ENCODE measurements at places on chromosomes 3 and 15.

- no peak overlapping the region for H3K27ac ChIP-seq
- H3K4me1 ChIP-seq = no peaks in the 10 kb centered on the region
- DNase-seq = no peak
Observed at GRCh38 chr15:50594311-50594710, 47.8 kb upstream of the USP50 start.

- H3K4me3 ChIP-seq = no peak overlapping the region
- no peak overlapping the region for H3K27ac ChIP-seq
- H3K4me1 ChIP-seq = peaks cover 4% of the 10 kb centered on the region
- no peak for DNase-seq
Observed at GRCh38 chr3:17753632-17753992, 11.2 kb upstream of the TBC1D5 start.

GRCh38 chr3:195451373-195452015 is 8.7 kb upstream of the ACAP2 start:
- peaks cover 7% of the 10 kb centered on the region for H3K4me1 ChIP-seq
- no peak overlapping the region for H3K4me3 ChIP-seq
- H3K27ac ChIP-seq = no peak overlapping the region
- DNase-seq = no peak
- H3K36me3 ChIP-seq = no peaks in the 10 kb centered on the region

GRCh38 chr3:7144697-7145308 is 283.9 kb downstream of the GRM7 start:
- H3K27ac ChIP-seq = no peak overlapping the region
- no peak for DNase-seq

DNA sequence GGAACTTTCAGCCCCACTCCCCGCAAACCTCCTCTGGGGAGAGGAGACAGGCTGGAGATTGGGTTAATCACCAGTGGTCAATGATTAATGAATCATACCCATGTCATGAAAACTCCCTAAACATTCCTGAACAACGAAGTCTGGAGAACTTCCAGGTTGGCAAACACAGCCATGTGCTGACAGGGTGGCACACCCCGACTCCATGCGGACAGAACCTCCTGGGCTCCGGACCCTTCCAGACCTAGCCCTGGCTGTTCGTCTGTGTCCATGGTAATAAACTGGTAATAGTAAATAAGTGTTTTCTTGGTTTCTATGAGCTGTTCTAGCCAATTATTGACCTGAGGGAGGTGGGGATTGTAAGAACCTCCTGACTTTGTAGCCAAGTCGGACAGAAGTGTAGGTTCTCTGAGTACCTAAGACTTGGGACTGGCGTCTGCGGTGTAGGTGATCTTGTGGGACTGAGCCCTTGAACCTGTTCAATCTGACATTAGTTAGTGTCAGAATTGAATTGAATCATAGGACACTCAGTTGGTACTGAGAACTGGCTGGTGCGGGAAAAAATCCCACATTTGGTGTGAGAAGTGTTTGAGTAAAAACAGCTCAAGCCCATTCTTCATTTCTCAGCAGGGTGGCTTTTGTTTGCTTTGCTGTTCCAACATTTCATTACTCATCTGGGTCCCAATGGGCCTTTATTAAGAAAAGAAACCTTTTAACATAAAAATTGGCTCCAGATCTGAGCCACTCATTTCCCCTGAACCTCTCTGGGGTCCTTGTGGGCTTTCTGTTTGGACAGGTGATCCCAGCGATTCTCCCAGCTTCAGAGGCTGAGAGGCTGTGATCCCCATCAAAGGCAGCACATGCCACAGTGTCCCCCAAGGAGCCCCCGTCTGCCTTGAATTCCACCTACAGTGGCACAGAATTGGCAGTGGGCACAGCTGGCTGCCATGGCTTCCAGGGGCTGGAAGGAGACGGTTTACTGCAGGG is 151.0 kb downstream of the TJP1 start:
- peaks cover 16% of the 10 kb centered on the region for H3K27me3 ChIP-seq
- no peaks in the 10 kb centered on the region for H3K4me1 ChIP-seq
- H3K4me3 ChIP-seq = no peak overlapping the region
- H3K27ac ChIP-seq = no peak overlapping the region
- no peak for DNase-seq
- H3K36me3 ChIP-seq = no peaks in the 10 kb centered on the region

DNA sequence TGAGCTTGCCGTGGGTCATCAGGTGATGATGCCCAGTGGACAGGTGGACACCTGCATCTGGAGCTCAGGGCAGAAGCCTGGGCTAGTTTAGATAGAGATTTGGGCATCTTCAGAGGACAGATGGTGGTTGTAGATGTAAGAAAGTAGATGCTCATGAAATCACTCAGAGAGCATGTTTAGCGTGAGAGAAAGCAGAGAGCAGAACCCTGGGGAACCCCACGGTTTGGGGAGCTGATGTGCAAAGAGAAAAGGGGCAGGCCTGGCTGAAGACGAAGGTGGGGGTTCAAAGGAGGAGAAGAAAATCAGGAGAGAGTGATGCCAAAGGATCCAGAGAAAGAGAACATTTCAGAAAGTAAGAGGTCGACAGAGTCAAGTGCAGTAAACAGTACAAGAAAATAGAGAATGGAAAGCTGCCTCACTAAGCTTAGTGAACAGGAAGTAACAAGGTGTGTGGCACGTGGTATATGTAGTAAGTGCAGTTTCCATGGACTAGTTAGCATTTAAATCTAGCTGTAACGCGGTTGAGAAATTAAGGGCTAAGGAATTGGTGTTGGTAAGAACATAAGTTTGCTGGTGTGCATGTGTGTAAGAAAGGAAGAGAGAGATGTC is 13.5 kb downstream of the TIGIT start:
- DNase-seq = no peak
- H3K4me3 ChIP-seq = peak overlapping the region; percentile 18
- peaks cover 56% of the 10 kb centered on the region for H3K4me1 ChIP-seq
- peak overlapping the region; percentile 81 for H3K27ac ChIP-seq
- no peaks in the 10 kb centered on the region for H3K27me3 ChIP-seq
- H3K36me3 ChIP-seq = peaks cover 4% of the 10 kb centered on the region

DNA sequence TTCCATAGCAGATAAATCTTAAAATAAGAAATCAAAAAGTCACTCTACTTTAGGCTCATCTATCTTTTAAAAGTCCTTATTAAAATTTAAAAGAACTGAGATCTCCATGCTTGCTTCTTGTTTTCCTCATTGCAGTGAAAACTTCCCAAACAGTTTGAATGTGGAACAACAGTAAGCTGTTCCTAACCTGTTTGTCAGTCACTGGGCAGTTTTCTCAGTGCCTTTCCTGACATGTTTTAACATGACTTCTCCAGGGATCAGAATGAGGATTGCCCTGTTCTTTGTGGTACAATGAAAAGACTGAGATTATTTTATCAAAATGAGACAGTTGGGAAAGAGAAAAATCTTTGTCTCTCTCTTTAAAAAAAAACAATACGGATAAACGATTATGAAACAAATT is 774 bp downstream of the GPR87 start:
- H3K27ac ChIP-seq = no peak overlapping the region
- DNase-seq = no peak
- H3K27me3 ChIP-seq = peaks cover 5% of the 10 kb centered on the region

- no peak overlapping the region for H3K4me3 ChIP-seq
- no peaks in the 10 kb centered on the region for H3K36me3 ChIP-seq
- no peak overlapping the region for H3K27ac ChIP-seq
- no peaks in the 10 kb centered on the region for H3K27me3 ChIP-seq
- no peaks in the 10 kb centered on the region for H3K4me1 ChIP-seq
Observed at GRCh38 chr15:39213385-39213840, 367.5 kb upstream of the THBS1 start.

GRCh38 chr3:116929505-116930222 is 220.1 kb downstream of the TUSC7 start:
- H3K4me3 ChIP-seq = no peak overlapping the region
- H3K27ac ChIP-seq = no peak overlapping the region
- no peak for DNase-seq
- H3K4me1 ChIP-seq = no peaks in the 10 kb centered on the region
- no peaks in the 10 kb centered on the region for H3K27me3 ChIP-seq

DNA sequence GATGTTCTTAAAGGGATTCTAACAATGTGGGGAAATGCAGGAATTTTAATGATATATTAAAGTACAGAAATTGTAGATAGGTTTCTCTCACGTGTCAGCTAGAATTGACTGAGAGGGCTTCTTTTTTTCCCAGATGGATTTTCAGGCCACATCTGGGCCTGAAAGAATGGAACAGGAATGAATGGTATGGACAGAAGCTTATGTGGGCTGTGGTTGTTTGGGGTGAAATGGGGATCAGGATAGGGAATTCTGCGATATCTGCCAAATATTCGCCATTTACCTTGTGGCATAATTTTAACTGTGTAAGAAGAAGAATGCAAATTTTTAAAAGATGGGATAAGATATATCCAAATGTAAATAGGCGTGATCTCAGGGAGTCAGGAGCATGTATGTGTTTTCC is 45.4 kb upstream of the FAM98B start:
- no peak overlapping the region for H3K4me3 ChIP-seq
- no peak for DNase-seq
- H3K4me1 ChIP-seq = no peaks in the 10 kb centered on the region
- no peaks in the 10 kb centered on the region for H3K27me3 ChIP-seq

DNA sequence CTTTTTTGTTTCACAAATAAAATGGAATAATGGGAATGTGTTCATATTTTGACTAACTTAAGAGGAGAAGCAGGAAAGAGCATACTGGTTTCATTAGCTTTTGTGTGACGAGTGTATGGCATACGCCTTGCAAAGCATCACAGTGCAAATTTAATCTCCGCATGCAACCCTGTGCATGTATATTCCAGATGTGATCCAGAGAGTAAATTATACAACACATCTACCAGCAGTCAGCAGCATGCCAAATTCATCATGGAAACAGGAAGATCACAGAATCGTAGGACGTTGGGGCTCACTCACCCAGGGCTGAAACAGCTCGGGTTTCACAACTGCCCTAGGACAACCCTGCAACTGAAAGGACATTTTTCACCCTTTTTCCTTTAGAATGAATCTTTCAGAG is 53.4 kb downstream of the ADAMTS9 start:
- H3K27ac ChIP-seq = no peak overlapping the region
- DNase-seq = no peak
- H3K27me3 ChIP-seq = no peaks in the 10 kb centered on the region
- H3K4me1 ChIP-seq = no peaks in the 10 kb centered on the region

- no peak overlapping the region for H3K27ac ChIP-seq
Observed at GRCh38 chr3:62373714-62374333, 474 bp upstream of the FEZF2 start.

- no peaks in the 10 kb centered on the region for H3K4me1 ChIP-seq
- no peak for DNase-seq
- H3K27ac ChIP-seq = no peak overlapping the region
- no peaks in the 10 kb centered on the region for H3K27me3 ChIP-seq
Observed at GRCh38 chr15:76161153-76162035, 101.6 kb downstream of the TMEM266 start.

DNA sequence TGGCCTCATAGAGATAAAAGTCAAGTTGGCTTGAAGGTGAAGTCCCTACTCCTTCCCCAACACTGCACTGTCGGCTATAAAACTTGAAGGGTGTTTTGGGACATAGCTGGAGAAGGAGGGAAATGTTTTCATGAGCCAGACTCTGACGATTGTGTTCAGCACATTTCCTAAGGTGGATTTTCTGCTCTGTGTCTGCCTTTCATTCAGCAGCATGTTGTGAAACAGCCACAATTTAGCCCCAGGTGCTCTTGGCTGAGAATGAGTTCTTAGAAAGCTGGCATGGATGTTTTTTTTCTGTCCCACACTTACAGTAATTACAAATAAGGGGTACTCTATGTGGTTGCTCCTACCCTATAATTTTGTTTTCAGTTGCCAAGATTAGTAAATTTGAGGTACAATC is 492.4 kb downstream of the MCTP2 start:
- H3K4me1 ChIP-seq = no peaks in the 10 kb centered on the region
- no peak overlapping the region for H3K27ac ChIP-seq
- no peaks in the 10 kb centered on the region for H3K27me3 ChIP-seq

DNA sequence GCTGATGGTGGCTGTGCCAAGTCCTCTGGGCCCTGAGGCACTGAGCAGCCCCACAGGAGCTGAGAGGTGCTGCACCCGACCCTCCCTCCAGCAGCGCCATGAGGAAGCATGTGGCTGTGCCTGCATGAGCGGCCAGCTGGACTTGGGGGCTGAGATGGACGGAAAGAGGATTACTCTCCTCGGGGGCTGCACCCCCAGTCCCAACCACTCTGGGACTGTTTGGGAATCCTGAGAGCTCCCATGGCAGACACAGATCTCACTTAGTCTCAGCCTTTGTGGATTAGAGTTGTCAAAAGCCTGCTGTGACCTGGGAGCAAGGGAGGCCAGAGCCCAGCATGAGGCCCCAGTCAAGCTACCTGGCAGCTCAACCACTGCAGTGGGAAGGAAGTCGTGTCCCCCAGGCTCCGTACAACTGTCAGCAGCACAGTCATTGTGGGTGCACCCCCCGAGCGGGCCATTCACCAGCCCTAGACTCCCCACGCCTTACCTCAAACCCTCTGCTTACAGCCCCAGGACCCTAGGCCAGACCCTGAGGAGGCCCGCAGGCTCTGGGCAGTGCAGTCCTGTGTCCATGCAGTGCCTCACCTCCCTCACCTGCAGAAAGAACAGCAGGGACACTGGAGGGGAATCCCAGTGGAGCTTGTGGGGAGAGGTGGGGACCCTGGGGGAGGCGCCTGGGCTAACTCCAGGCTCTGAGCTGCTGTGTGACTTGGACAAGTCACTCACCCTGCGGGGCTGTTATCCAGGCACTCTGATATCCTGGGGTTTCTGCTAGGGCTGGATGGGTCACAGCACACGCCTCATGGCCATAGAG is 17.1 kb downstream of the PRR23E start:
- H3K4me3 ChIP-seq = no peak overlapping the region
- no peak overlapping the region for H3K27ac ChIP-seq
- no peaks in the 10 kb centered on the region for H3K36me3 ChIP-seq
- no peaks in the 10 kb centered on the region for H3K27me3 ChIP-seq
- DNase-seq = no peak
- H3K4me1 ChIP-seq = no peaks in the 10 kb centered on the region

- H3K27me3 ChIP-seq = no peaks in the 10 kb centered on the region
- H3K4me3 ChIP-seq = no peak overlapping the region
- no peak overlapping the region for H3K27ac ChIP-seq
- no peaks in the 10 kb centered on the region for H3K4me1 ChIP-seq
- DNase-seq = no peak
Observed at GRCh38 chr3:102301155-102301880, 133.5 kb upstream of the ZPLD1 start.

GRCh38 chr3:191263365-191263764 is 64.3 kb downstream of the OSTN start:
- DNase-seq = no peak
- no peaks in the 10 kb centered on the region for H3K4me1 ChIP-seq
- no peaks in the 10 kb centered on the region for H3K27me3 ChIP-seq
- no peaks in the 10 kb centered on the region for H3K36me3 ChIP-seq
- no peak overlapping the region for H3K4me3 ChIP-seq
- H3K27ac ChIP-seq = no peak overlapping the region

DNA sequence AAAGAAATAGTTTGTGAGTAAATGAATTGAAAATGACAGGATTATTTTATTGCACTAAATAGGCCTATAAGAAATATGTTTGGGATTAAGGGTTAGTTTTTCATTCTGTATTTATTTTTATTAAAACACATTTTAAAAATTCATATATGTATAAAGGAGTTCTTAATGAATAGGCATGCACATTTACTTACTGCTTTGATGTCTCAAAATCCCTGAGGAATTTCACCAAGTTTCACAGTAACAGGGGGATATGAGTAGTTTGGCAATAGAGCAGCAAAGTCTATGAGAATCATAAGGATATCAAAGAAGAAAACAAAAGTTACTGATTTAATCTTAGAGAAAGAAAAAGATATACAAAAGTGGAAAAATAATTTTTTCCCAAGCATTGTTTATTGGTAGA is 411.7 kb downstream of the NAALADL2 start:
- H3K36me3 ChIP-seq = no peaks in the 10 kb centered on the region
- H3K27me3 ChIP-seq = no peaks in the 10 kb centered on the region
- no peaks in the 10 kb centered on the region for H3K4me1 ChIP-seq
- no peak for DNase-seq

- no peak overlapping the region for H3K27ac ChIP-seq
- no peaks in the 10 kb centered on the region for H3K4me1 ChIP-seq
- no peak overlapping the region for H3K4me3 ChIP-seq
- no peaks in the 10 kb centered on the region for H3K27me3 ChIP-seq
Observed at GRCh38 chr3:117719316-117719926, 1009.8 kb downstream of the TUSC7 start.

All from CD4-positive, alpha-beta T cell (primary cell).